CD8-positive, alpha-beta memory T cell (primary cell): ENCODE measurements at places on chromosomes 3 and 15.

DNA sequence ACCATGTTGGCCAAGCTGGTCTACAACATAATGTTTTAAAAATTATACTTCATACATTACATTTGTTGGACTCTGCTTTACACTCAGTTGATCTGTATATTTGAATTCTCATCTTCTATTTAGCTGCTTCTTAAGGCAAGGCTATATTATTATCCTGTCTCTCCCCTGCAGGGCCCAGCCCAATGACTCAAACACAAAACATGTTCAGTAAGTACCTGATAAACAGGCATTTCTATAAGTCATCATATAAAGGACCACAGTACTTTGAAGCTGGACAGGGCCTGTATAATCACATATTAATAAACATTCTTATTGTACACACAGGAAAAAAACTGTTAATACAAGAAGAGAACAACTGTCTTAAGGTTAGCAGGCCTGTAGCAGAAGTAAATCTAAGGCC lies 36.2 kb downstream of the NGLY1 start:
- DNase-seq, result no peak

DNA sequence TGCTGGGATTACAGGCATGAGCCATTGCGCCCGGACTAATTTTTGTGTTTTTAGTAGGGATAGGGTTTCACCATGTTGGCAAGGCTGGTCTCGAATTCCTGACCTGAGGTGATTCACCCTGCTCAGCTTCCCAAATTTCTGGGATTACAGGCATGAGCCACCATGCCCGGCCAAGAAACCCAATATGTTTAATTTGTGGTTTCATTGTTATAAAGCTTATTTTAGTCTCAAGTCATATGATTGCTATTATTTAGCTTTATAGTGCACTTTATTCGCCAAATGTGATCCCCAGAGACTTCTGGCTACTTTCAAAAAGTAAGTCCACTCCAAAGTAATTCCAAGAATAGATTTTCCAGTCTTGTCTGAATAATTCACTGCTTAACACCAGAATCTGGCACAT lies 19.3 kb upstream of the SLC4A7 start:
- DNase-seq, result no peak

DNA sequence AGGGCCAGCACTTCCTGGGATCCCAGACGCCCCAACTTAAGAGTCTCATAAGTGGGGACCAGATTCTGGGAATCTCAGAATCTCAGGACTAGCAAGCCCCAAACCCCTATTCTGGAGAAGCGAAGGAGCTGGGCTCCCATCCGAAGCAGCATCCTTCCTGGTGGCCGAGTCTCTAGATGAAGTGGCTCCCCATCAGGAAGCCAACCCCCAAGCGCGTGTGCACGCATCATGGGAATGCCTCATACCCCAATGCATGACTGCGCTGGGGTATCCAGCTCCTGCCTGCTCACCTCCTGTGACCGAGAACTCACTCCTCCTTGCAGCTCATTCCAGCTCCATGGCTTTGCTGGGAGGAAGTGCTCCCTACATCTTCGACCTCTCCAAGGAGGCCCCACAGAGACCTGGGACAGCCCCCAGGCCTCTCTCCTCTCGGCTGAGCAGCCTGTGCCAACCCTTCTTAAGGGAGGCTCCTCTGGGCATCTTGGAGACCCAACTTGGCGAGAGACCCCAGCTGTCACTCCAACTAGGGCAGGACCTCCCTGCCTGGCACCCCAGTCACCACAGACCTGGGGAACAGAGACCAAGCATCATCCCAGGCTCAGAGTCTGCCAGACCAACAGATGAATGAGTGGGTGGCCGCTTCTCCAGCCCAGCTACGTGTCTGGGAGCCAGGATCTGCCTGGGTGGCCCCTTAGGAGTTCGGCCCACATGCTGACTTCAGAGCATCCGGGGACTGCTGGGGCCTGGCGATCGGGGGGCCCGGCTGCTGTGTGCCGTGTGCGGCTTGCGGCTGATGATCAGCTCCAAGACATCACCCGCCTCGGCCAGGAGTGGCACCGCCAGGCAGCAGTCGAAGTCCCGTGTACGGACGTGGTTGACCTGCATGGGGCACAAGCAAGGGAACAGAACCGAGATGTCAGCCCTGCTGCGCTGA lies 46.9 kb downstream of the GRIP2 start:
- DNase-seq, result no peak

DNA sequence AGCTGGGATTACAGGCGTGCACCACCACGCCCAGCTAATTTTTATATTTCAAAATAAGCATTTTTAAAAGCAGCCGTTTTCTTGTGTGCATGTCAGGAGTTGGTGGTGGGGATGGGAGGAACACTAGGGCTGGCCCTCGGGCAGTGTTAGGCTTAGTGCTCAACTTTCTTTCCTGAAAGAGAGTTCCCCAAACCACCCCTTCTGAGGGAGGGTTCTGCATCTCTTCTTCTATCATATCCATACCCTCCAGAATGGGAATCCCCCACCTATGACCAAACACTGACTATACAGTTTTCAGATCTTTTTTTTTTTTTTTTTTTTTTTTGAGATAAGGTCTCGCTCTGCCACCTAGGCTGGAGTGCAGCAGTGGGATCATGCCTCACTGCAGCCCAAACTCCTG lies 12.5 kb downstream of the PFKFB4 start:
- no peak for DNase-seq

DNA sequence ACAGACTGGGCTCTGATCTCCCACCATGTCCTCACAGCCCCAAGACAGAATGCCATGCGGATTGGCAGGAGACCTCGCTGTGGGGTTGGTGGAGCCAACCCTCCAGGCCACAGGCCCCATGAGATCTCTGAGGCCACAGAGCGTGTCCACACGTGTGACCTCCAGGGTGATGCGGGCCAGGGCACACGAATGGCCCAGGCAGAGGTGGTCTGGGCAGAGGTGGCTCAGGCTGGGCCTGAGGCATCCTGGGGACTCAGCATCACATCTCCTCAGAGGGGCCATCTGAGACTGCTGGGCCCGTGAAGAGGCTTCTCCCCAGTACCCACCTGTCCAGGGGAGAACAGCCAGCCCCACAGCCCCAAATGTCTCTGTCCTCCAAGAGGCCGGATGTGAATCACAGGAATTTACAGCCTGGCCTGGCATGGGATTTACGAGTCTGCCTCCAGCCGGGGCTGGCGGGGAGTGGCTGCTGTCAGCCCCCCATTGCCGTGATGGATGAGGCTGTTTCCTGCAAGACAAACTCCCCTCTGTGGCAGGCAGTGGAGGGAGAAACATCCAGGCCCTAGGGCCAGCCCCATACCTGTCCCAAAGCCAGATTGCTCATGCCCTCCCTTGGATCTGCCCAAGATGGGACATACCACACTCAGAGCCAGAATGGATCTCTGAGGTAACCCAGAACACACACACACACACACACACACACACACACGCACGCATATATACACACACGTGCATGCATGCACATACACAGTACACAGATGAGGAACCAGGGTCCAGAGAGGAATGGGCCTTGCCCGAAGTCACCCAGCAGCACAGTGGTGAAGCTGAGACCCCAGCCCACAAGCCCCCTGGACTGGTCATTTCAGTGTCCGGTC lies 208.3 kb downstream of the TBC1D2B start:
- DNase-seq, result no peak

GRCh38 chr15:50970524-50970923 lies 62.0 kb downstream of the AP4E1 start:
- DNase-seq, result no peak
